ENCODE measurements at places on chromosomes 1 and 21.

GRCh38 chr1:230048322-230048721 lies 18.7 kb upstream of the GALNT2 start:
- DNase-seq: no peak

- DNase-seq: no peak
These were observed 26.2 kb downstream of the MPZL1 start for GRCh38 chr1:167747988-167748387.

- DNase-seq: no peak
These were observed 55.8 kb downstream of the COL18A1 start for GRCh38 chr21:45460611-45461368.

- DNase-seq: no peak
These were observed 11.9 kb downstream of the LRRC3 start for GRCh38 chr21:44466996-44467858.

- no peak for DNase-seq
These were observed 432 bp upstream of the SIM2 start for GRCh38 chr21:36698385-36698980.

DNA sequence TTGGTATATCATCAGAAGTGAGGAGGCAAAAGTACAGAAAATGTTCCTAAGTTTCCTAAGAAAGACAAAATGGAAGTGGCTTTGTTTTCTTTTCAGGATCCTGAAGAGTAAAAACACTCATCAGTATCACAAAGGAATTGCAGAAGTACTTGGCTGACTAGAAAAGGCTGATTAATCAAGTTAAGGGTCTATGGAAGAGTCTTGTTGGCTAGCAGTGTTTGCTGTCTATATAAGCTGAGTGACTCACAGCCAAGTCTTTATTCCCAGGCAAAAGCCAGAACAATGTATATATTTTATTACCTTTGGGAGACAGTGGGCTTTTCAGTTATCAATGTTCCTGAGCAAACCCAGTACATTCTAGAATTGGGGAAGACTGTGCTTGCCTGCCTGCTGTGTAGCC lies 777.0 kb downstream of the PLA2G4A start:
- no peak for DNase-seq

DNA sequence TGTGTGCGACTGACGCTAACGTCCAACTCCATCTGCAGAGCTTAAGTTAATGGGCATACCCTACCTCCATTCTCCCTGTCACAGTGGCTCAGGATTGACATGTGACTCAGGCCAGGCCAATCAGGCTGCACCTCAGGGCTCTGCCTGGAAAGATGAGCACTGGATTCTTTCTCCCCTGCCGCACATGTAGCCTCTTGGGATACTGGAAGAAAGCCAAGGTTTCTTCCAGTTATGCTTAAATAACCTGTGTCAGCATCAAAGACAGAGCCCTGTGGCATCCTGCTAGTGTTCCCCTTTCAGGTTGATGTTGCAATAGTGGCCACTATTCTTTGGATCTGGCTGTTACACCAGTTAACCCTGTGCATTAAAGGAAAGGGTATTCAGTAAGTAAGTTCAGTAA lies 55.0 kb upstream of the SYT6 start:
- no peak for DNase-seq

DNA sequence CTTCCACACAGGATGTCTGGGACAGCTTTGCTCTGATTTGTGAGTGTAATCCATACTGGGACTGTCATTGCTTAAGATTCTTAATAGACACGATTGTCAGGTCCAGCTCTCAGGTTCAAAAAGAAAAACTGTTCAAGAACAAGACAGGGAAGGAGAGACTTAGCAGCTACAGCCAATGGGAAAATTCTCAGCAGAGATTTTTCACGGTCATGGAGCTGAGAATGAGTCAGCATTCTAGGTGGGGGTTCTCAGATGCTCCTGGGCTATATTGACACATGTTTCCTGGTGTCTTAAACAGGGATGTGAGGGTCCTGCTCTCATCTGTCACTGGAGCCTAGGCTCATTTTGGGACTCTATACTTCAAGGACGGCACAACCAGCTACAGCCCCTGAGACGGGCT lies 318.3 kb downstream of the RRAGC start:
- no peak for DNase-seq

Measured in NCI-H2107 (cell line).